ENCODE measurements at places on chromosomes 5 and 9. TPM values are rescaled to one million over a fixed set of nuclear protein-coding genes. Genes with fewer than 3 reads are reported as not detected.

DNA sequence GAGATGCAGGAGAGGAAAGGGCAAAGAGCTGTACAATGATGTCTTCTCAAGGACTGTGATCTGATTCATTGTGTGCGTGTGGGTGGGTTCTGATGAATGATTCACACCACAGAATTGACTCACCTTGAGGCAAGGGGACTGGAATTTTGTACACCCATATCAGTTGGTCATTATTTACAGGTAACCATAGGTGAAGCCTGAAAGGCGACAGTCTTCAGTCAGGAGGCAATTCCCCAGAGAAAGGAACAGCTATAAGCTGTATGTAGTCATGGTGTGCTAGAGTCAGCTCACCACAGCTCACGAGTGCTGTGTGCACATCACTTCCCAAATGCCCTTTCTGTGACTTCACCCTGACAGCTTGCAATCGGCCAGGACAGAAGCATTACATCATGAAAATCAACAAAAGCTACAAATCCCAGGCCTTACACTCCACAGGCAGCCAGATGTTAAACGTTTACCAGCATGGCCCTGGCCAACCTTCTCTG lies 87.6 kb upstream of the RPS23 start:
- DNase-seq, result no peak

- no peak for DNase-seq
Observed at GRCh38 chr5:23727271-23727670, 219.9 kb downstream of the PRDM9 start.

Gene THBS4
- 7.2 TPM for total RNA-seq

- no peak for DNase-seq
Observed at GRCh38 chr5:133818869-133819600, 149.4 kb downstream of the C5orf15 start.

Gene RGS3
- total RNA-seq, result 170 TPM

Gene MAN2A1
- total RNA-seq, result 64.8 TPM

GRCh38 chr5:67620424-67621397 lies 424.1 kb upstream of the CD180 start:
- no peak for DNase-seq

DNA sequence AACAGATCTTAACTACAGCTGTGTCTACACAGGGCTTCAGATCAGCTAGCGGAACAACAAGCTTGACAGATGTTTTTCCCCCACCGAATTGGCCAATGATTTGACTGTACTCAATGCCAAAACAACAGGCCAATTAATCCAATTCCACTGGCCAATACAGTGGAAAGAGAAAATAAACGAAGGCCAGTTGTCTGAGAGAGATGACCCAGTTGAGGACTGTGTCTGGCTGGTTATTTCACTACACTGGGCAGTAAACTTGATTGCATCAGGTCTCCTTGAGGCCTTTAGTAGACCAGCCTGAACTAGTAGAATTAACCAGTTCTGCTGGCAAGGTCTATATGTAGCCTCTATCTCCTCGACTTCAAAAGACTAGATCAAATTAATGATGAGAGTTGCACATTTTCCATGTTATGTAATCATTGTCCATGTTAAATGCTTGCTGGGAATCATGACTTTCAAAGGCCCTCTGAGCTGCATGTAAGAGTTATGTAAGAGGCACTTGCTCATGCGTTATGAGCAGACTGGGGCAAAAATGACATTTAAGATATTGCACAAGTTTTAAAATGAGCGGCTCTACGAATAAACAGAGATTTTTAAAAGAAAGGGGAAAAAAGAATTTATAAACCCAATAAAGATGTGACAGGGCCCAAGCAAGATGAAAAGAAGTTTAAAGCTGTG lies 28.3 kb downstream of the SMIM23 start:
- no peak for DNase-seq

Gene STPG3
- total RNA-seq, result not detected
